Mesenteric fat pad (tissue), 1 donor: ENCODE measurements at places on chromosomes 7 and 10. TPM values are rescaled to one million over a fixed set of nuclear protein-coding genes. Genes with fewer than 3 reads are reported as not detected.

Gene CTAGE6
- 0.29 TPM for total RNA-seq

Gene KLF14
- total RNA-seq, result 2.9 TPM

DNA sequence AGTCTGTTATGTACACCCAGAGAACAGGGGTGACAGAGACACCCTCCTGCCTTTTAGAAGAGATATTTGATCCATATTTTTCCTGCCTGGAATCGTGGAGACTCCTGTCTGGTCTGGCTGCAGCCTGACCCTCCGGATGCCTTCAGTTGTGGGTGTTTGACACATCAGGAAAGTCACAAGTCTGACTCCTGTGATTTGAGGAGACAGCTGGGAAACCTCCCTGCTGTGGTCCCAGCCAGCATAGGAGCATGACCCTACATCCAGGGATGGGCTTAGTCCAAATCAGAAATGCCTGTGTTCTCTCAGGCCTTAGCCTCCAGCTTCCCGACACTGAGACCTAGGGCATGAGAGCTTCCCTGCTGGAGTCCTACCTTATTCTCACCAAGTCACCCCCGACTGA, 43.4 kb downstream of the GOT1 start:
- DNase-seq, result no peak

DNA sequence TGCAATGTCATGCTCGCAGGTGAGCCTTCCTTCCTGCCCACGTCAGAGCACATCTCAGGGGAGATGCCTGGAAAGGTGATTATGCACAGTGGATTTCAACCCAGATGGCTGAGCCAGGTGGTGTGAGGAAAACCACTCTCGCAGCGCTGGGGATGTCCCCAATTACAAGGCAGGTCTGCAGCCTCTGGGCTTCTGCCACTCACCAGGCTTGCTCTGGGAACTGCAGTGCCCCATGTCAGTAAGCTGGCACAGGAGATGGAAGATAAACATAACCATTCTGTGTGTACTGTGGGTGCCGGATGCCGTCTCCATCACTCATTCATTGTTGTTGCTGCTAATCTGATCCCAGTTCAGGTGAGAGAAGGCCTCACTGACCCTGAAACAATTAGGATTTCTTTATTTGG, 222.9 kb upstream of the PITRM1 start:
- no peak for DNase-seq
